ENCODE measurements at places on chromosomes 5 and 9.

- DNase-seq, result no peak
Observed at GRCh38 chr5:133704411-133704810, 92.1 kb upstream of the FSTL4 start.

GRCh38 chr9:121249563-121249962 lies 18.4 kb upstream of the GSN start:
- DNase-seq, result no peak

DNA sequence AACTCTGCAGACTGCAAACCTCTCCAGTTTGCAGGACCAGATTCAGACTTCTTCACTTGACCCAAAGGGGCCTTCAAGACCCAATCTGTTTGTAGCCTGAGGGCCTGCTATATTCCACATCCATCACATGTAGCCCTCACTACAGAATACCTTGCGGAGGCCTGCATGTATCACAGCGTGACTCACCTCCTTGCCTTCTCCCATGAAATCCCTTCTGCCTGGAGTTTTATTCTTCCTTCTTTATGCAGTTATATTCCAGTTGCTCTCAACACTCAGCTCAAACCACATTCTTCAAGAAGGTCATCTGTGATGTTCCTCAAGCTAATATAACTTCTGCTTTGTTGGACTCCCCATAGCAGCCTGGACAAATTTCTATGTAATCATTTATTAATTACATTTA lies 198.5 kb upstream of the PTGER4 start:
- DNase-seq, result no peak

DNA sequence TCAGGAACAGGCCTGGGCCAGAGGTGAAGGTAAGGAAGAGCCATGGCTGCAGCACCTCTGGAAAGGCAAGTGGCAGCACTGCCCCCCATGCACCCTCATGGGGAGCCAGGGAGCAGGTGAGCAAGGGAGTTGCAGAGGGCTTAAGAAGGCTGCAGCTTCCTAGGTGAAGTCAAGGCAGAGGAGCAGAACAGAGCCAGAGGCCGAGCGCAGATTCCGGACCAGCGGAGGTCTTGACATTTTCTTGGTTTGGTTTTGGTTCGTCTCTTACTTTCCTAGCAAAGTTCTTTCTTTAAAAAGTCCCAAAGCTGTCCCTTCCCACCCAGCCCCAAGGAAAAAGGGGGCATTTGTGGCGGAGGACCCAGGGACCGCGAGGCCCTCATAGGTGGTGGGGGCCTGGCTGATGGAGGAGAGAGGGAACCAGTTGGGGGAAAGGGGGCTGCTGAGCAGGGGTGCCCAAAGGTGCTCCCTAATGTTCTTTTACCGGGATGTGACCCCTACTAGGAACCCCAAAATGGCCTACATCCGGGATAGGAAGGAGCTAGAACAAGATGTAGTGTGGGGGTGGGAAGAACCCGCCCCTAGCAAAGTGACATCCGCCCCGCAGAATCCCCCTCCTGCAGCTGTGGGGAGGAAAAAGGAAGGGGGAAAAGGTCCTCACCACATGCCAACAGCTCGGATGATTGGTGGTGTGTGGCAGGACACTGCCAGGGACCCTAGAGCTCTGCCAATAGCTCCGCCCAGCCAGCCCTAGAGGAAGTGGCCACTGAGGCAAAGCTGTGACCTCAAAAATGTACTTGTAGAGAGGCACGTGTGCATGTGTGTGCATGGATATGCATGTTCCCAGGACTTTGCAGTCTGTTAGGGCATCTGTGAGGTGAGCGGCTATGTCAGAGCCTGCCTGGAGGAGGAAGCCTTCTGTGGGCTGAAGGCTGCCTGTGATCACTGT lies 914 bp upstream of the CD72 start:
- DNase-seq, result no peak

- DNase-seq, result no peak
Observed at GRCh38 chr5:124584991-124585715, 161.3 kb downstream of the ZNF608 start.

DNA sequence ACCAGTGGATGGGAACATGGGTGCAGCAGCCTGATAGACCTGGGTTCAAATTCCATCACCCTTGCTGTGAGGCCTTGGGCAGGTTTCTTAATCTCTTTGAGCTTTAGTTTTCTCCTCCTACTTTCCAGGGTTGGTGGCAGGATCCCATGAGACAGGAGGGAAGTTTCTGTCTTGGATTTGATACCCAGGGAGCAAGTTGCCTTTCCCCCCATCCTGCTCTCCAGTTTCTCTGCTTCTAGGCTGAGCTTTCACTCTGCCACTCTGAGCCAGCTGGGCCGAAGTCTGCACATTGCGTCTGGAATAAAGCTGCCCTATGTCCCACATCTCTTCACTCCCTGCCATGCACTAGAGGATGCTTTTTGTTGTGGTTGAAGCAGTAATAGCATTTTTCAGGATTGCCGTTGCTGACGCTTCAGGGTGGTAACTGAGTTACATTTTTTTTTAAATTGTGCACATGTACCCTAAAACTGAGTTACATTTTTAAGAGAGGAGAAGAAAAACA lies 40.5 kb upstream of the ANGPTL2 start:
- DNase-seq, result no peak

DNA sequence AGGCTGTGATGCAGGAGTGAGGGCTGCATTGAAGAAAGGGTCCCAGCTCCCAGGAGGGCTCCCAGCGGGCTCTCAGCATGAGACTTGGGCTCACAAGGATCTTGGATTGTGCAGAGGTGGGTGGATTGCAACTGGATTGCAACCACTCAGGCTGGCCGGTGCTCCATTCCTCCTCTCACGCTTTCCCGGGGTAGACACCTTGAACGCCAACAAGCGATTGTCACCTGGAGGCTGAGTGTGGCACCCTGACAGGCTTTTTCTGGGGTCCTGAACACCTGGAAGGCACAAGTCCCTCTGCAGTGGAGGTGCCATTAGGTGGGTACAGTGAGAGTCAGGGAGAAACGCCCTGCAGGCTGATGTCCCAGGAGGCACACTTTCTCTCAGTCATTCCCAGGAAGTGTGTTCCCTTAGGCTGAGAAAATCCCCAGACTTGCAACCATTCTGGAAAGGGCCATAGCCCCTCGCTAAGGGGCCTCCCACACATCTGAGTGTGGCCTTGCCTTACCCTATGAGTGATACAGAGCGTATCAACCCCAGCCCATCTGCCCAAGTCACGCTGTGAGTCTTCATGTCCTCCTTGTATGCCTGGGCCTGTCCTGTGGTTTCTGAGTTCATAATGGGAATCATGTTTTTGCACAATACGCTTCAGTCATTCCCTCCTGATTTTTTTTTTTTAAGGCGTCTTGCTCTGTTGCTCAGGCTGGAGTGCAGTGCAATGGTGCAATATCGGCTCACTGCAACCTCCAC lies 488.1 kb downstream of the IRX1 start:
- no peak for DNase-seq

DNA sequence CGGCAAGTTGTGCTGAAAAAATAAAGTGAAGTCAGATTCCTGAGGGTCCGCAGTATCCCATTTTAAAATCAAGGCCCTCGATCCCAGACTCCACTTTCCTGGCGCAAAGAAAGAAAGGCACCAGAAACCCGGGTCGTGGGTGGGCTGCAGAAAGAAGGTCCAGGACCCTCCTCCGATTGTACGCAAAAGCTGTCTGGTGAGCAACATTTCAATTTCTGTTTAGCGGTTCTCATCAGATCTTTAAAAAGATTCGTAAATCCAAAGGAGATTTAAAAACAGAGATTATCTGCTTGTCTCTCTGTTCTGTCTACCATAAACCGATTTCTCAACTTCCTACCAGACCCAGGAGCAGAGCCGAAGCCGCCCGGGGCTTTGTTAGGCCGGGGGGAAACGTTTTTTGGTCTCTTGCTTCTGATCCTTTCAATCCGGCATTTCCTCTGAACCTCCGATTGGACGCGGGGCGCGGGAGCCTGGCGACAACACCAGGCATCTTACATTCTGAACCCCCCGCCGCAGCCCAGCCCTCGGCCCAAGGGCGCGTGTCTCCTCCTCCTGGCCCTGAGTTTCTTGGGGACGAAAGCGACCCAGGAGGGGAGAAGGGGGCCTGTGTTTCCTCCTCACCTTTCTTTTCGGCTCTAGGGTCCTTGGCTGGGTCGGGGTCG lies 746 bp downstream of the NKX2-5 start:
- DNase-seq, result peak; percentile 23

DNA sequence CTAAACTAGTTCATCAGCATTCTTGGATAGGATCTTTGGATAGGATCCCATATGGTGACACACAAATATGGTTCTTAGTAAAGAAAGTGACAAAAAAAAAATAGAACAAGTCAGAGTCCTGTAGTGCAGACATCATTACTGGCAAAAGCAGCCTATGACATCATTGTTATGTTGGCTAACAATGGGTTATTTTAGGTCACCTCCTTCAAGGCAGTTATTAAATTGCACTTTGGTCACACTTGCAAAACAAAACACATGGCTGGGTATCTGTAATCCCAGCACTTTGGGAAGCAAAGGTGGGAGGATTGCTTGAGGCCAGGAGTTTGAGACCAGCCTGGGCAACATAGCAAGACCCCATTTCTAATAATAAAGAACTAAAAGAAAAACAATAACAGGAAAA lies 185.9 kb downstream of the KIAA0825 start:
- no peak for DNase-seq

- no peak for DNase-seq
Observed at GRCh38 chr5:135208903-135209721, 175.1 kb upstream of the PITX1 start.

GRCh38 chr5:93164690-93165089 lies 416.3 kb downstream of the NR2F1-AS1 start:
- no peak for DNase-seq

GRCh38 chr5:113043491-113043931 lies 66.9 kb downstream of the DCP2 start:
- DNase-seq, result no peak

DNA sequence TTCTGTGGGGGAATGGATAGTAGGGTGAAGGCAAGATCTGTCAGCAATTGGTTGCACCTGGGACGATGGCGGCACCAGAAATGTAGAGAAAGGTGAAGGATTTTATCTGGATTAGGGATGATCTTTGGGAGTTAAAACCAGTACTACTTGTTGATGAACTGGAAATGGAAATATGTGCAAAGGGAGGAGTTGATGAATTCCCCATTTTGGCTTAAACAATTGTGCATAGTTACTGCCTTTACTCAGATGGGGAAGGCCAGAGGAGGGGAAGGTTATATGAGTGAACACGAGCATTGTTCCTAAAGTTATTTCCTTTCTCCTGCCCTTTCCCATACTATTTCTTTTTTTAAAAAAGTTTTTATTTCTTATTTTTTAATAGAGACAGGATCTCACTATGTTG lies 19.1 kb downstream of the NNT start:
- no peak for DNase-seq

GRCh38 chr5:120098426-120098825 lies 365.7 kb upstream of the PRR16 start:
- no peak for DNase-seq

DNA sequence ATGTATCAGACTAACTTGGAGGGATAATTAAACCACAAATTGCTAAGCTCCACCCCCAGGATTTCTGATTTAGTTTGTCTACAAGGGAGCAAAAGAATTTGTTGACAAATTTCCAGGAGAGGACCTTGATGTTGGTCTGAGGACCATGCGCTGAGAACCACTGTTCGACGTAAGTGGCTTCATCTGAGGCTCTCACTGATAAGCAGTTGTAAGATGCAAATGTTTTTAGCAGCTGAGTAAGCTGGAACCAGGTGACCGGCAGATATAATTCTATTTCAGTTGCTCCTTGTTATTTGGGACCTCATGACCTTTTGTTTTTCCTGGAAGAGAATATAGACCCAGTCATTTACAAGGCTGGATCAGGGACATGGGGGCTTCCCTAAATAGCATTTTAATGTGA lies 14.1 kb upstream of the SPINK1 start:
- DNase-seq, result no peak

- no peak for DNase-seq
Observed at GRCh38 chr5:59746241-59746765, 147.2 kb downstream of the PDE4D start.

DNA sequence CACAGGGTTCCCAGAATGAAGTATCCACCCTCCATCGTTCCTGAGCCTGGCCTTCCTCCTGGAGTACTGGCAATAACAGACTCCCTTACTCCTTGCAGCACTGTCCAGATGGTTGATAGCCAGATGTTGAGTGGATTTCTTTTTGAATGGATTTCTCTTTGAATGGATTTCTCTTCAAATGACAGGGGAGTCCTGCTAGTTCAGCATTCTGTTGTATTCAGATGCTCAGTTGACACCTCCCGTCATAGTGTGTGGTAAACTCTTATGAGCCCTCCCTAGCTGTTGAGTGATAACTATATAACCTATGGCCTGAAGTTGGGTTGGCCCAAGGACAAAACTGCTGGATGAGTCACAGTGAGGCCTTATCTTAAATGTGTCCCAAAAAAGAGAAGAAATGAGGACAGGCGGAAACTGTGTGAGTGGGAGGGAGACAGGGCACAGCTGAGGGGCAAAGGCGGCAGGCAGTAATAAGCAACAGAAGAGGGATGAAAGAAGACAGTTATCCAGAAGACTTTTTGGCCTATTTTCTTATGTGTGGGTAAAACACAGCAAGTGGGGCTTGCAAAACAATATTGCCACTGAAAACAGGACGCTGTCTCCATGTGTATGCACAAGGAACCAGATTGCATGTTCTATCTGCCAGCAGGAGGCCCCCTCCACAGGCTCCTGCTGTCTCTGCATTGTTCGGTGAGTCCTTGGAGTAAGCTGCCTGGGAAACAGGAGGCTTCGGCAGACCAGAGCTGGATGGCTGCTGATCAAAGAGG lies 209.5 kb upstream of the S1PR3 start:
- DNase-seq, result no peak

- DNase-seq, result no peak
Observed at GRCh38 chr5:125847561-125847960, 575.6 kb upstream of the GRAMD2B start.

GRCh38 chr5:1151316-1151715 lies 39.5 kb upstream of the SLC12A7 start:
- no peak for DNase-seq

DNA sequence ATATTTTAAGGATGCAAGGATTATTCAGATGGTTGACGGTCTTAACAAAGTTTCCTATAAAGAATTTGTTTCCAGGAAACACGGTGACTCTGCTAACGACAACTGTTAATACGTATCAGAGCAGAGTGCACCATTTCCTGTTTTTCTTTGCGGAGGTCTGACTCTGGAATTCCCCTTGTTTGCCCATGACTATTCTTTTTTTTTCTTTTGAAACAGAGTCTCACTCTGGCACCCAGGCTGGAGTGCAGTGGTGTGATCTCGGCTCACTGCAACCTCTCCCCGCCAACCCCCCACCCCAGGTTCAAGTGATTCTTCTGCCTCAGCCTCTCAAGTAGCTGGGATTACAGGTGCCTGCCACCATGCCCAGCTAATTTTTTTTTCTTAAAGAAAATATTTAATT lies 115.9 kb downstream of the CDC42SE2 start:
- no peak for DNase-seq

DNA sequence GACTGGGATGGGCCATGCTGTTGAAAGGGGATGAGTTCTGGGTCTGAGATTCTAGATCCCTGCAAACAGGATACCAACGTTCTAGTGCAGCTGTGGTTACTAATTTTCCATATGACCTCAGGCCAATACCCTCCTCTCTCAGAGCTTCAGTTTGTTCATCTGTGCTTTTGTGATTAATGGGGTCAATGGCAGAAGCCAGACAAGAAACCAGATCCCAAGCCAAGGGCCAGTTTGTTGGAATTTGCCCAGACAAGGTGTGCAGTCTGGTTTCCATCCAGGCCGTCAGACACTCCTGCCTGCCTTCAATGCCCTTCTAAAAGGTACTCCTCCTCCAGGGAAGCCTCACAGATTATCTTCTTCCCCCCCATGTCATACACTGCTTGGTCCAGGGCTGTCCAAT lies 11.4 kb downstream of the MYORG start:
- no peak for DNase-seq

GRCh38 chr9:79633558-79633957 lies 61.8 kb downstream of the TLE4 start:
- DNase-seq, result no peak

All from NCI-H2171 treated with DMSO at 0.1 percent for 48 hours (cell line).